Lung (tissue), 17 donors: ENCODE measurements at places on chromosomes 2 and 18. TPM values are rescaled to one million over a fixed set of nuclear protein-coding genes. Genes with fewer than 3 reads are reported as not detected.
A peak's percentile ranks its signal among the peaks of the same experiment; 100 is the strongest.

Gene SIX3
- total RNA-seq = 0.06 TPM

Gene SULT1C2
- total RNA-seq = 4.8 TPM

Gene SERPINB3
- total RNA-seq = not detected

Gene PRKAG3
- total RNA-seq = not detected

Gene GPR45
- not detected for total RNA-seq

Gene FLACC1
- total RNA-seq = 8.0 TPM

Gene OSR1
- 36.2 TPM for total RNA-seq

- no peak for DNase-seq
Observed at GRCh38 chr18:22952525-22952924, 19.4 kb downstream of the RBBP8 start.

GRCh38 chr2:129135017-129135416 lies 816.3 kb upstream of the HS6ST1 start:
- no peak for DNase-seq

DNA sequence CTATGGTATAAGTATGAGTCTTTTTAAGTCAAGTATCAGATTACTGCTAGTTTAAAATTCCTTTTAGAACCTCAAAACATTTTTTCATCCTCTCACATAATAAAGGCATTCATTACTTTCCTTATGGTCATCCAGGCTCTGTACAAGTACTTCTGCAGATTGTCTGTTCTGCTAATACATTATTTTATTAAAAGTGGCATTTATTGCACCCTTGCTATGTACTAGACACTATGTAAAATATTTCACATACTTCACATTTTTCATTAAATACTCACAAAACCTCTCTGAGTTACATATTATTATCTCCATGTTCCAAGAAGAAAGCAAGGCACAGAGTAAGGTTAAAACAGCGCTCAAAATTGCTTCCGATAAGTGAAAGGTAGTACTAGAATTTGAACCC lies 84.1 kb downstream of the RAPH1 start:
- DNase-seq = no peak

GRCh38 chr2:120896901-120897300 lies 161.2 kb downstream of the GLI2 start:
- DNase-seq = no peak

DNA sequence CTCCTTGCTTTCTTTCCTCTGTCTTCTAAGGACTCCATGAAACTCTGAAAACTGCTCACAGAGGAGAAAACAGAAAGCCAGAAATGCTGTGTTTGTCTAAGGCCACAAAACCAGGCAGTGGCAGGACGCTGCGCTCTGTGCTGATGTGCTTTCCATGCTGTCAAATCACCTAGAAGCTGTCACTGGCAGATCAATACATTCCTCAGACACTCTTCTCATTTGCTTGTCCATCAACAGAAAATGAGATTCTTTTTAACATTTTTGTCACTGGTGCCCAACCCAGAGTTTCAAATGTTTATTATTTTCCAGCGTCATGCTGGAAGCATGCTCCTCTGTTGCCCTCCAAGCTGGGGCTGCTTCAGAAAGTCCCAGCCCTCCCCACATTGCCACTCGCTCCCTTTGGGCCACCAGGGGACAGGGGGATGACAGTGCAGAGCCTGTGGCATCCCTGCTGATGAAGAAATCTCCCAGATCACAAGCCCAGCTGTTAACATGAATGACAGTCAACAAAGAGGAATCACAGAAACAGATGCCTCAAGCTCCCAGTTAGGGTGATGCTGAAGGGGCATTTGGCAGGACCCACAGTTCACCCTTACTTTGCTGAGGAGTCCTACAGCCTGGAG lies 117.5 kb upstream of the MEIS1 start:
- DNase-seq = no peak

DNA sequence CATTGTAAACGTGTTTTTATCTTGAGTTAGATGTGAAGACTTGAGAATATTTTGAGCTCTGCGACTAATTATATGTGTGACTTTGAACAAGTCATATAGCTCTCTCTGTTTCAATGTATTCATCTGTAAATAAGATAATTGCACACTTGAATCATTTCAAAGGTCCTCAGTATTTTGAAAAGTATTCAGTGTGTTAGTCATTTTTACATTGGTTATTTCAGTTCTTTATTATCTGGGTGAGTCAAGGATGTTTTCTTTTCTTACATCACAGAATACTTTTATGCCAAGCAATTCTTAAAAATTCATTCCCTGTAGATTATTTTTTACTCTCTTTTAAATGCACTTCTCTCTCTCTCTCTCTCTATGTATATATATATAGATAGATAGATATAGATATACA lies 1098.0 kb upstream of the ZEB2 start:
- no peak for DNase-seq

DNA sequence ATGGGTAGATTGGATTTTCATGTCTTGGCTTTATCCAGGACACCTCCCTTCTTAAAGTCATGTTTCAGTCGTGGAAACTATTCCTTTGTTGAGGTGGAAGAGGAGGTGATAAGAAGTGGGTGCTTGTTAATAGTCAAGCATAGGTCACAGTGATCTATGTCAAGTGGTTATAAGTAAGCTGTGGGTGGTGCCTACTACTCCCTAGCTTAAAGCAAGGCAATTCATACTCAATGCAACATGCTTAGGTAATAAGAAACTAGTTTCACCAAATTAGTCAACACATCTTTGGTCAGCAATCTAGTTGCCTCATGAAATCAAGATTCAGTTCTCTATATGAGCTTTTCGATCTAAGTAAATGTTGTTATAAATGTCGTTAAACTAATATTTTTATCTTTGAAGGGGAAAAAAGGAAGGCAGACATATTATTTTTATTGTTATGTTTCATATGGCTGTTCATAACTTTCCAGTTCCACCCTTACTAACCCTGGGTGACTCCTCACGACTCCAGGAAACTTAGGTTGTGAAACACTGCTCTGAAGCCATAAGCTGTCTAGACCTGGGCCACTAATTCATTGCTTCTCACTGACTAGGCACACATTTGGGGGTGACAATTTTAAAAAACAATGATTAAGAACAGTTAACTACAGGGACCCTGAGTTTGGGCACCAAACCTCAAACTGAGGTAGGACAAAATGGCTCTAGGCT lies 5.8 kb upstream of the ABCB11 start:
- DNase-seq = no peak

DNA sequence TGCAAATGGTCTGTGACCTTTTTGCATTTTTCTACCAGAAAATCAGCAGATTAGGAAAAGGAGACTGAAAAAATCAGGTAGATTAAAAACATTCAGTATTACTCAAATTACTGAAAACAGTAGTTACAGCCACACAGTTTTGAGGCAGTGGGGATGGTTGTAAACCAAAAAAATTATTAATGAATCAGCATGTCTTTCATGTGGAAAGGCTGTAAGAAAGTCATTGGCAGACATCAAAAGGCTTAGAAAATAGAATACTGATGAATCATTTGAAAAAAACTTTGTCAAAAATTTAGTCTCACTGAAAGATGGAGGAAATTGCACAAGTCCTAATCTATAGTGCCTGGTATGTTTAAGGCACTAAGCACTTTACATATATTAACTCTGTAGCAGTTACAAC lies 133.9 kb upstream of the GCFC2 start:
- DNase-seq = no peak

GRCh38 chr2:224063298-224063648 lies 24.2 kb upstream of the SERPINE2 start:
- DNase-seq = no peak

DNA sequence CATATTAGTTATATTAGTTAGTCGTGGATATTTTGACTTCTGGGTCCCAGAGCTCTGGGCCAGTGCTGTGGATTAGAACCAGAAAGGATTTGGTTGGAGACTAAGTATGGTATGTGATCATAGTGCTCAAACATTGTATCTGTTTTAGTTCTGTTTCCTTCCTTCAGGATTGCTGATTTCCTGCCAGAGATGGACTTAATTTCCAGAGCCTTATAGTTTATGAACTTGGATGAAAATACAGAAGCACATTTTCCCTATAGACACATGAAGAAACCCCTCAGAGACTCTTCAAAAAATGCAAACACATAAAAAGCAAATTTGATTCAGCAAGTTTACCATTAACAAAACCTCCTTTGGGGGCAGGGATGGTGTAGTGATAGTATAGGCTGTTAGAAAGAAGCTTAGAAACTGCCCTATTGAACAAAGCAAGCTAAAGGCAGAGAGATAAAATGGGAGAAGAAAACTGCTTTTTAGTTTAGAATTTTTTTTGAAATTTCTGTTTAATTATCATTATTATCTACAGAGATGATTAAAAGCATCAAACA lies 88.7 kb upstream of the EFEMP1 start:
- no peak for DNase-seq

DNA sequence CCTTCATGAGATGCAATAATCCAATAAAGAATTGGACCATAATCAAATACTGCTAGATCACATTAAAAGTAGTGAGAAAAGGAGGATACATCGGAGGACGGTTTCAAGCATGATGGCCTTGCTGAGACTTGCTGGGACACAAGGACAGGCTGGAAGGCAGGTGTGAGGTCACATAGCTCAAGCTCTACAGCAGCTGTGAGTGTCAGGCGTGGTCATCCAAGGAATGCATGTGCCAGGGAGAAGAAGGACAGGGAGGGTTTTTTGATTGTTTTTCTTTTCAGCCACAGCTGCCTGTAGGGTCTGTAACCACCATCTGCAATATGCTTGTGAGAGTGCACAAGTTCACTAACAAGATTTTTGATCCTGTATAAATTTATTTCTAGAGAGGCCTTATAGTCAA lies 57.6 kb downstream of the BMP10 start:
- DNase-seq = no peak

DNA sequence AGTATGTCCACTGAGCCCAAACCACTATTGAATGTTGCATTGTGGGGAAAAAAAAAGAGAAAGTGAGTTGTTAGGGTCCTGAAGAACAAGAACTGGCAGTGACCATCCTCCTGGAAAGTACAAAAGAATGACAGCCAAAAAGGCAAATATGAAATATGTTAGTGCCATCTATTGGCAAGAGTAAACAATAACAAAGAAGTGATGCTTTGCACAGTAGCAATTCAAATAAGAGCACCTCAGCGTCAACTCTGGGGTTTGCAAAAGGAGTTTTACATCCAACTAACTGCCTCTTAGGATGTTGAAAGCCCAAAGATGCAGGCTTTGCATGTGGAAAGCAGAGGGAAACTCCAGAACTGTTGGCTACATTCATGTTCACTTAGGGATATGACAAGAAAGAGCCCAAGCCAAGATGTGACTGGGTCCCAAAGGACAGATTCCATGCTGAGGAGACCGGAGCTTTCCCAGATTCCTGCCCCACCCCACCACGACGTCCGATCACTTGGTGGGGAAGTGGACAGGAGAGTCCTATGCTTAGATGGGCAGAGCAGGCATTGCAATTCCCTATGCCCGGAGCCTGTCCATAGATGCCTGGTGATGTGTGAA lies 15.6 kb downstream of the TRABD2A start:
- DNase-seq = peak; percentile 46

DNA sequence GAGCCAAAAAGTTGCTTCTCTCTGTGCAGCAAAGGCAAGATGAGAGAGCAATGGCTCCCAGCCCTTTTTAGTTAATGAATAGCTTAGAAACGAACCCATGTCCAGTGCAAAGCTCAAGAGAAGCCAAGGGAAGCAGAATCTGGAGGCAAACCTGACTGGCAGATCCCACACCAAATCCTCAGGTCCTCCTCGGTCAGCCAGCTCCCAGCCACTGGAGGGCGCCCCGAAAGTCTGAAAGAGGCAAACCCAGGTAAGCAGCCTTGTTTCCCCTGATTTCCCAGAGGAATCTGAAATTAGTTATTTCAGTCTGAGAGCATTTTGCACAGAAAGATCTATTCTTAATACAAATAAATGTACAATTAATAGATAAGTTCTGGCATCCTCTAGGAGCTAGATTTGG lies 71.3 kb upstream of the PID1 start:
- peak; percentile 18 for DNase-seq

DNA sequence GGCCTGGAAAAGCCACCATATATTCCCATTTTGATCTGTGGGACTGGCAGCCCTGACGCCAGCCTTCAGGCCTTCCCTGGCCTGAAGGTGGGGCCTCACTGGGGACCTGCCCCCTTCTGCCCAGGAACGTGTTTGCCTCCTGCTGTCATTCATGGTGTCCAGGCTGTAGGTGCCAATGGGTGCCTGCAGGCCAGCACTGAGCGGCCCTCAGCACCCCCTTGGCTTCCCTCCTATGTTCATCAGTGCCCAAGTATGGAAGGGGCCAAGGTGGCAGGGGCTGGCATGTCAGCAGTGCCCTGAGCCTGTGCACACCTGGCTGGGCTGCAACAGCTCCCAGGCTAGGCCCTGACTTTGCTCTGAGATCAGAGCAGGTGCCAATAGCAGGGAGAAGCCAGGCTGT lies 800.3 kb upstream of the RAB6C start:
- DNase-seq = no peak

DNA sequence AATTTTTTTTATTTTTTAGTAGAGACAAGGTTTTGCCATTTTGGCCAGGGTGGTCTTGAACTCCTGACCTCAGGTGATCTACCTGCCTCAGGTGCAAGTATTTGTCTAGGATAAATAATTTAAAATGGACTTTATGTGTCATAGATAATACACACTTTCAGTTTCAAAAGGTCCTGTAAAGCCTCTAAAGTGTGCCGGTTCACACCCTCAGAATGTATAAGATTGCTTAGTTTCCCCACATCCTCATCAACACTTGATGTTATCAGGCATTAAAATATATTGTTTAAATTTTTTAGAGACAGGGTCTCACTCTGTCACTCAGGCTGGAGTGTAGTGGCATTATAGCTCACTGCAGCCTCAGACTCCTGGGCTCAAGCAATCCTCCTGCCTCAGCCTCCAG lies 170.5 kb downstream of the ANKRD44 start:
- no peak for DNase-seq

- no peak for DNase-seq
Observed at GRCh38 chr2:11661891-11662435, 8.0 kb downstream of the NTSR2 start.

GRCh38 chr2:18544171-18544570 lies 16.3 kb downstream of the RDH14 start:
- DNase-seq = no peak

DNA sequence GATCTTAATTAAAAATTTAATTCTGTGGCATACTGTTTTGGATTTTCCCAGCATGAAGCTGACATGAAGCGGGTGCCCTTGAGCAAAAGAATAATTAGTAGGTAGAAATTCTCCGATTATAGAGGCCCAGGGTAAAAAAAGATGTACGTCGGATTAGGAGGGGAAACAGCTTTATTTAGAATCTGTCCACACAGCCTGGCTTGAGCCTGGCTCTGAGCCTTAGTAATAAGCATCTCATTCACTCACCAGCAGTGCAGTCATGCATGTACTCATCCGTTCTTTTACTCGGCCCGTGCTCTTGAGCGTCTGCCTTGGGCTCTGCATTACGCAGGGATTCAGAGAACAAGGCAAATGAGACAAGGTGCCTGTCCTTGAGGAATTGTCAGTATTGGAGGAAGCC lies 219.3 kb downstream of the AGAP1 start:
- no peak for DNase-seq

- no peak for DNase-seq
Observed at GRCh38 chr2:108314586-108315296, 26.0 kb downstream of the SULT1C2 start.

- DNase-seq = no peak
Observed at GRCh38 chr2:39431592-39432316, 5.3 kb downstream of the MAP4K3 start.

DNA sequence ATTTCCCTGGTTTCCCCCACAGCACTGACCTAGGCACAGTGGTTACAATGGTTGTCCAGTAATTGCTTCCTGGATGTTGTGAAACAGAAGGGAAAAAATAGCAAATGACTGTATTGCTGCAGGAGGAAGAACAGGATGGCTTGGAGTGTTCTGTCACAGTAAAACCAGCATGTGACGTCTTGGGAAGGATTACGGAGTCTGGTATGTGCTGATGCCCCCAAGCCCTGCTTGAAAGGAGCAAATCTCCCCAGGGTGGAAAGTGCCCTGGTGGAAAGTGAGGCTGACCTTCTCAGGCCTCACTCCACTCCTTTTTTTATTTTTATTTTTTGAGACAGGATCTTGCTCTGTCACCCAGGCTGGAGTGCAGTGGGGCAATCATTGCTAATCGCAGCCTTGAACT lies 7.8 kb downstream of the RAB11FIP5 start:
- no peak for DNase-seq
